ENCODE measurements at places on chromosomes 7 and 10.

DNA sequence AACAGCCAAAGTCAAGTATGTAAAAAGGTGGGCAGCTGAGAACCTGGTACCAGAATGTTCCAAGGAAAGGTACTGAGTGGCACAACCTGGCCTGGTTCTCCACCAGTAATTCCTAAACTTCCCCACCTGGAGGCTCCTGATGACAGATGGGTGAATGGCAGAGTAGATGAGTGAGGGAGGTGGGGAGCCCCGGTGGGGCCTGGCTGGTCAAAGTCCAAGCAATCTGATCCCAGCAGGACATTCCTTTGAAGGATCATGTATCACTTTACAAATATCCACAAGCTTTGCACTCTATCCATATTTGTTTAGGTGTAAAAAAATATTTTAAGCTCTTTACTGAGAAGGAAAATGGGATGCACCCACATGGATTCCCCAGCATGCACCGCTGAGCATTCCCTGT lies 250.2 kb downstream of the DPP6 start:
- no peak for DNase-seq

GRCh38 chr7:129796186-129796775 lies 156.5 kb downstream of the UBE2H start:
- DNase-seq, result no peak

DNA sequence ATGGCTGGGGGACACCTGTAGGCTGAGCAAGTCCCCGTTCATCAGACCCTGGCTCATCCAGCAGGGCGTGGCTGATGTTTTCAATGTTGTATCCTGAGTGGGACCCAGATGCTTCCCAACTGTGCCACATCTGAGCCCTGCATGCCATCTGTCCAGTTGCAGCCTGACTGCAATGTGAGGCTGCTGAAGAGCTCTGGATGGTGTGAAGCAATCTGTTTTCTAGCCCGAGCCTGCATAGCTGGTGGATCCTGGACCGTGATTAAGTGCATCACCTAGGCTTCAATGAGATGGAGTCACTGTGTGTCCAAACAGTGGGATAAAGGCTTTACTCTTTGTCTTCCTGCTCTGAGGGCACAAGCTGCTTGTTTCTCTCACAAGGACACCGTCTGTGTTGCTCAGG lies 99.8 kb downstream of the TCF7L2 start:
- no peak for DNase-seq

- no peak for DNase-seq
Measured at GRCh38 chr10:5615316-5615715, 51.1 kb downstream of the ASB13 start.

- DNase-seq, result no peak
Measured at GRCh38 chr10:91579329-91579985, 53.4 kb downstream of the PPP1R3C start.

DNA sequence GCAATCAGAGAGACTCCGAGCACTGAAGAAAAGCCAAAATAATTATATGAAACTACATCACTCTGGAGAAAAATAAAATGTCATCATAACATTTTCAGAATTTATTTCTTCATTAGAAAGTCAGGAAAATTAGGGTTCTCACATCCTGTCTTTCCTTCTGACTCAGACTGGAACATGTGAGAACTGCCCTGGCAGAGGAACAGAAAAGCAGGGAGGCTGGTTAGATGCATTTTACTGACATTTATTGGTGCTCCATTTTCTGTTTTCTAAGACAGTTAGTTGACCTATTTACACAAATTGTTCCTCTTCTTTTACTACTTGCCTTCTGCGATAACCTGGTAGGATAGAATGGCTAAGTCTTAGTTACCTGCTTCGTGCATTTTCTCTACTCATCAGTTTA lies 58.6 kb upstream of the ANK3 start:
- no peak for DNase-seq

DNA sequence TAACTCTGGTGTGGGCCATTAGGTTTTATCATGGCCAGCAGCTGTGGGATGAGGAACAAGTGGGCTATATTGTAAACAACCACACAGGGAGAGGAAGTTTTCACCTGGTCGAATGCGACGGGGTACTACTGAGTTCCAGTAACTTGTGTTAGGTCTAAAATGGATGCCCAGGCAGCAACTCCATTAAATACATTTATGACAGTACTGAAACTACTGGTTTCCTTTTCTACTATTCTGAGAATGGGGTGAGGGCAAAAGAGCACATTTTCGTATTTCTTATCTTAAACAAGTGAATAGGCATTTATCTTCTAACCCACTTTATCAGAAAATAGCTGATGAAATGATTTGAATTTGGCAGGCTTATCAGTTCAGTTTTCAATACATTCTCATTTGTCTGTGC lies 109.7 kb downstream of the C1GALT1 start:
- DNase-seq, result no peak

DNA sequence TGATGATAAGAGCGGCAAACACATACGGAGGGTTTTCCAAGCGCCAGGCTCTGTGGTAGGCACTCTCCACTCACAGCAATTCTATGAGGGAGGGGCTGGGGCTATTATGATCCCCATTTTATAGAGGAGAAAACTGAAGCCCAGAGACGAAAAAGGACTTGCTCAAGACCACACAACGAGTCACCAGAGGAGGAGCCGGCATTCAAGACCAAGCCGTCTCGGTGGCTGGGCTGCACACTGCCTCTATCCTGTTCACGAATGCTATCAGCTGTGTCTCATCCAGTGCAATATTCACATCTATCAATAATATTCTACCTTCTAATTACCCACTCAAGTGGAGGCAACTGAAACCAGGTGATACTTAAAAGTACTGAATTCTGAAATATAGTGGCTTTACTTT lies 67.8 kb upstream of the NMT2 start:
- no peak for DNase-seq

DNA sequence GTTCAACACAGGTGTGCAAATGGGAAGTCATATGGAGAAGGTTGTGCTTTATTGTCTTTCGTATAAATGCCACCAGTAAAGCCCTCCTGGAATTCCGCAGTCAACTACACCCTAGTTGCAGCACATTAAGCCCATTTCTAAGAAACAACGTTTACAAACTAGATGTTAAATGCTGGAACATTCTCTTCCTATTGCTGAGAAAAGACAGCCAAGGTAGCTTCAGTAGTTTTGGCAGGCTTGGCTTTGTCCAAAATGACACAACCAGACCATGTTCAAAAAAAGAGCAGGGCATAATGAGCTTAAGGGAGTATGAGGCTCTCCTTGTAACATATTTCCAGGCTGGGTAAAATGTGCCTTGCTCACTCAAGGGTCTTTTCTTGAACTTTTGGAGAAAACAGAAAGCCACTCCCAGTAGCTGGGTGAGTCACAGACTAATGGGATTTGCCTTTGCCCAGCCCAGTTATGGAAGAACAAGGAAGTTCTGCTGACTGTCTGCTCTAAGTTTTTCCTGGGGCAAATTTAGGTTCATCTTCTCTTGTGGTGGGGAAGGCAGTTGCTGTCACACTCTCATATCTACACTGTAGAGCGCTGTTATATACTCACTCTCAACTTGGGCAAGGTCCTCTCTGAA lies 238.7 kb downstream of the PLXNA4 start:
- no peak for DNase-seq

DNA sequence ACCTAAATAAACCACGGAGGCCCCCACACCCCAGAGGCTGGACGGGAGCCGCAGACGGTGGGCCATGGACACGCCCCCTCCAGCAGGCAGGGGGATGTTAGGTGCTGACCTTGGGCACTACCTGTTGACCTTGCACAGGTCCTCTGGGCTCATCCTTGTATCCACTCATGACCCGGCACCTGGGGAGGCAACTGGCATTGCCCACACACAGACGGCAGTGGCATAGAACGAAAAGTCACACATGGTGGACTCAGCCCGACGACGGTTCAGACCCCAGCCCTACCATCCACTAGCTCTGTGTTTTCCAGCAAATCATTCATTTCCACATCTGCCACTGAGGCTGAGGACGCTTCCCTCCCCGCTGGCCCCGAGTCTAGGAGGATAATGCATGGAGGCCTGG lies 247.7 kb upstream of the PPP2R2D start:
- no peak for DNase-seq

- no peak for DNase-seq
Measured at GRCh38 chr7:53383131-53383530, 347.7 kb downstream of the POM121L12 start.

DNA sequence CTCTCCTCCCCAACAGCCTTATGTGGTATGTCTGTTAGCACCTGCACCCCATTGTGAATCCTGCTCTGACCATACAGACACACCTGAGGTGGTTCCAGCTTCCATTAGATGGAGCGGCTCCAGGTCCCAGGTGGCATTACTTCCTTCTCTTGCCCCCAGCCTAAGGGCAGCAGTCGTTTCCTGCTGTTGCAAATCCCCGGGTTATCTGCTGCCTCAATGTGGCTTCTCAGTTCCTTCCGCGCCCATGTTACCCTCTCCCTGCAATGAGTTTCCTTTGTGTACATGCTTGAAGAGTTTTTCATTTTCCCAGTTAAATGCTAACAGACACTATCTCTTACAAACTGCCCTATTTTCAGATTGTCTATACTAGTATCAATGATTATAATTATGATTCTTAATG lies 62.8 kb upstream of the PRKCQ start:
- DNase-seq, result no peak

DNA sequence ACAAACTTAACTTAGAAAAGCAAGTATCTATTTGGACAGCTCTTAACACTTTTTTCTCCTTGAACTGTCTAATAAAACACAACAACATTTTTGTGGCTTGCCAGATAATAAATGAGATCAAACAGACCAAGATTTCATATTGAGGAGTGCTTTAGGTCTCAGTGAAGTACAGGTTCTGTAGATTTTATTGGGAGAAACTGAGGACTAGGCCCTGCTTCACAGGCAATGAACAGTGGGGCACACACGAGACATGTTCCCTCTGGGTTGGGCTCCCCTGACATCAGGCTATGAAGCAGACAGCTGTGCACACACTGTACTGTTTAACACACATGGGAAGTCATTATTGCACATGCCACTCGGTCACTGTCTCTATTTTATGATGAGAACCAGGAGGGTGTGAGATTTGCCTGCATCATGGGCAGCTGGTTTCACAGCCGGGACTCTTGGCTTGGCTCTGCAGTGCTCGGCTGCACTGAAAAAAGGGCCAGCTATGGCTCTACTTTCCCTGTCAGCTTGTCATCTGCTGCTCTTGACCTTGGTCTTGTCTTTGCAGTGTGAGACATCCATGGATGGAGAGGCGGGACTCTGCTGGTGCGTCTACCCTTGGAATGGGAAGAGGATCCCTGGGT lies 4.2 kb downstream of the IGFBP1 start:
- no peak for DNase-seq

- no peak for DNase-seq
Measured at GRCh38 chr7:131553931-131554330, 2.5 kb downstream of the PODXL start.

- DNase-seq, result no peak
Measured at GRCh38 chr10:132862485-132863420, 76.8 kb upstream of the NKX6-2 start.

DNA sequence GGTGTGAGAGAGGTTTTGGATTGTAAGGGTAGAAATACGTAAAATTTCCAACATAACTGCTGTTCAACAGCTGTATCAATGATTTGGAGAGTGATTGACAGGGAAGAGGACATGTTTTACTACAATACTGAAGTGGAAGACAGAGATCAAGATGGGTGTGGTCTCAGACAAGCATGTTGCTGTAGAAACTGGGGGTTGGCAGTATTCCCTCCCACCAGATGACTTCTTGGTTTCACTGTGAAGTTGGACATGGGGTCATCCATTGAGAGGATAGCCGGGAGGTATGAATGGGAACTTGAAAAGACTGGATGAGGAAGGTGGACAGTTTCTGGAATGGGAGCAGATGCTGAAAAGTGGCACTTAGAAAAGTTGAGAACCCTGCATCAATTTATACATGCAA lies 95.3 kb upstream of the HDAC9 start:
- DNase-seq, result no peak

DNA sequence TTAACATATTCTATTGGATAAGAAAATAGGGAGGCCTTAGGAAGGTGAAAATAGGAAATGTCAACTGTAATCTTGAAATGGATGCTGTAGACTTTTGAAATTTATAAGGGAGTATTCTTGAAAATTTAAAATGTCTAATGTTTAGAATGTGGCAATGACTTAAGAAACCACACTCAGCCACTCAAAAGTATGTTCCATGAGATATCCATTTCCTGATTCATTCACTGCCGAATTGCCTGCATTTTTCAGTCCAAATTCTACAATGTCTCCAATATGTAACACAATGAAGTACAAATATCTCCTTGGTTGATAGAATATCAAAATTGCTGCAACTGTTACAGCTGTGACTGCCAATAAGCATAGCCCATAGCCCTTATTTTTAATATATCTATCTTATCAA lies 25.9 kb downstream of the PRKG1 start:
- no peak for DNase-seq

- DNase-seq, result no peak
Measured at GRCh38 chr7:1883834-1884582, 213.9 kb downstream of the ELFN1 start.

GRCh38 chr10:22742678-22743077 lies 28.3 kb upstream of the PIP4K2A start:
- no peak for DNase-seq

- DNase-seq, result no peak
Measured at GRCh38 chr7:137957887-137958286, 44.0 kb downstream of the CREB3L2 start.

GRCh38 chr10:132258423-132258822 lies 49.3 kb downstream of the STK32C start:
- no peak for DNase-seq

- DNase-seq, result no peak
Measured at GRCh38 chr7:142709921-142710320, 39.4 kb upstream of the PRSS1 start.

DNA sequence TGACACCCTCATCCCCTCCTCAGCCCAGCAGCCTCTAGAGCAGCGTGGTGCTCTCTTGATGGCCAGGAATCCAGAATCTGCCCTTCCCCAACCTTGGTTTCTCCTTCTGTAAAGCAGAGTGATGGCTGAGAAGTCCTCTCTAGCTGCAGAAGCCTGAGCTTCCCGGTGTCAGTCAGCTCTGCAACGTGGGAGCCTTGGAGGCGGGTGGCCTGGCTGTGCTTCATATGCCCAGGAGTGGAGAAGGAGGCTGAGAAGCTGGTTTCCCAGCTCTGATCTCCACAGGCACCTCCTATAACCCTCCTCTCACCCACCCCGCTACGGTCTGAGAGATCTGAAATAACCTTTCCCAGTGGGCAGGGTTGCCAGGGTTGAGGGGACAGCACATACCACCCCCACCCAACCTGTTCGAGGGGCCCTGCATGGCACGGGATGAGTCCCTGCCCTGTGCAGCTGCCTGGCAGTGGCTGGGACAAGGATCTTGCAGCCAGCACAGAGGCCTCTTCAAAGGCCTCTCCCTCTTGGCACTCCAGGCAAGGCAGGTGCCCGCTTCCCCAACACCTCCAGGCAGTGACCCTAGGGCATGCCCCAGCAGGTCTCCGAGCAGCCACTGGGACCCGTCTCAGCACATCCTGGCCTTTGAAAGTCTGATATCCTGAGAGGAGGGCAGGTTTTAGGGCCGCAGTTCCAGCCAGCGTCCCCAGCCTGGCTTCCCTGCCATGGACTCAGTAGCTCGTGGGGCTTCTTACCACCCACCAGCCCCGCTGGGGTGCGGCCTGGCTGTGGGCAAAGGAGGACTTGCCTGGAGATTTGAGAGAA lies 18.3 kb upstream of the SLC29A3 start:
- no peak for DNase-seq

- no peak for DNase-seq
Measured at GRCh38 chr10:129851941-129852640, 112.0 kb downstream of the EBF3 start.

GRCh38 chr10:113180401-113181154 lies 230.5 kb downstream of the TCF7L2 start:
- no peak for DNase-seq
